ENCODE measurements at places on chromosomes 4 and X. TPM values are rescaled to one million over a fixed set of nuclear protein-coding genes. Genes with fewer than 3 reads are reported as not detected.

Gene FAM133A
- total RNA-seq: 0.22 TPM

DNA sequence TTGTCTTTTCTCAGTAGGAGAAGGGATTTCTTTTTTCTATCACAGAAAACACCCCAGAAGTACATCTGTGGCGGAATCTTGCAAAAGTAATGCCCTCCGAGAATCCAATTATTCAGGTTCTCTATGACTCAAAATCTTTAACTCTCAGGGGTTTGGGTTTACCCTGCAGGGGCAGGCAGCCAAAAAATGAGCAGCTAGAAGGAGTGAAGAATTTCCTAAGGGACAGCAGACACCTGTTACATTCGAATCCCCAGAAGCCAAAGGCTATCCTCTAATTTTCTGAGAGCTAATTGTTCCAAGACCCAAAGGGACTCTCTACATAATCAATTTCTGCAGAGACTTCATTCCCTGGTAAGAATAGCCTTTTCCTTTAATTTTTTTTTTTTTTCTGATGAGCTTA is 27.5 kb upstream of the CBR4 start:
- no peak for DNase-seq

GRCh38 chrX:150352581-150352980 is 10.5 kb upstream of the MAMLD1 start:
- DNase-seq: no peak

Gene HELT
- not detected for total RNA-seq

Gene F8A3
- total RNA-seq: 7.7 TPM

- no peak for DNase-seq
Measured at GRCh38 chrX:107454302-107454701, 4.8 kb downstream of the FRMPD3 start.

Gene IL2
- not detected for total RNA-seq

Gene SATL1
- total RNA-seq: 0.16 TPM

DNA sequence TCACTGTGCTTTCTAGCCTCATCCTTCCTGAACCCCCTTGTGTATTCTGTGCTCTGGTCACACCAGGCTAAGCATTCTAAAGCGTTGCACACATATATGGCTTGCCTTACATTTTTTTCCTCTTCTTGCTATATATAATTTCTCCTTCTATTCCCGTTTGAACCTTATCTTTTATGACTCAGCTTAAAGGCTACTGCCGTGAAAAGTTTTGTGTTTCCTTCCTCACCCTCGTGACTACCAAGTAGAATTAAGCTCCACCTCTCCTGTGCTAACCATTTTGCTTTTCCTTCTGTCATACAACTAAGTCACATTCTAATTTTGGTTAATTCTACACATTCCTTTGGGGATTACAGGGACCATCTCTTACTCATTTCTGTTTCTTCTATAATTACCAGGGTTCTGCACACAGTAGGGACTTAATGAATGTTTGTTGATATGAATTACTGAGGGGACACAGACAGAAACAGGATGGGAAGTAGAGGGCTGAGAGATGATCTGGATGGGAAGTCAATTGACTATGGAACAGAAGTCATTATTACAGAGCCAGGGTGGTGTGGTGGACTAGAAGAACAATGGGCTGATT is 67.1 kb downstream of the DOCK11 start:
- no peak for DNase-seq

GRCh38 chrX:70478526-70479245 is 34.1 kb downstream of the DLG3 start:
- DNase-seq: no peak

Gene CLOCK
- 33.2 TPM for total RNA-seq

DNA sequence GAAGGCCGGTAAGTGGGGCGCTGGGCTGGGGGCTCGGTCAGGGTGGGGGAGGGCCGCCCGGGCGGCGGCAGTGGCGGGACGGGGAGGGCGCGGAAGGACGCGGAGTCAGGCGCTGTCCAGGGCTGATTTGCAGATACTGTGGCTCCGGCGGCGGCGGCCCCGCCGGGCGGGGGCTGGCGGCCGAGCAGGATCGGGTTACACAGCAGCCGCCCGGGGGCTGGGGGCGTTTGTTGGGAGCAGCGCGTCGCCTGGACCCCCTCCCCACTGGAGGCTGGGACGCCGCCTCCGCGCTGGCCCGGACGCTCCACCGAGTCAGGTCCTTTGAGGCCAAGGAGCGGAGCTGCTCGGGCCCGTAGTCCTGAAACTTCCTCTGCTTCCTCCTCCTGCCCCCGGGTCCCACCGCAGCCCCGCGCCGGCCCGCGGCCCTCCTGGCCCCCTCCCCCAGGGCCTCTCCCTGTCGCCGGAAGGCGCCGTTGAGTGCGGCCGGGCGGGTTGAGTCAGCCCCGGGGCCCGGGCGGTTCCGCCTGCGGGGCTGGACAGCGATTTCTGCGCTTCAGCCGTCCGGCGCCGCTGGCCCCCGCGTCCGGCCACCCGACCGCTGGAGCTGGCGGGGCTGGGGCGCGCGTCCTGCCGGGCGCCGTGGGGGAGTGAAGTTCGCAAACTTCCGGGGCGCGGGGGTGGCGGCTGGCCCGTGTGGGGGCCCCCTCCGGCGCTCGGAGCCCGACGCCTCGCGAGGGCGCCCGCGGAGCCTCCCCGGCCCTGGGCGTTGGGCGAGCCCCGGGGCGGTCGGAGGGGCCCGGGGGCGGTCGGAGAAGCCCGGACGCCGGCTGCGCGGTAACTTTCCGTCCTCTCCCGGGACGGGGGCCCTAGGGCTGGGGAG is 746 bp downstream of the REST start:
- peak; percentile 61 for DNase-seq

Gene SPANXC
- total RNA-seq: not detected

Measured in right atrium auricular region (tissue), 2 donors.